ENCODE measurements at places on chromosomes 11 and 22. TPM values are rescaled to one million over a fixed set of nuclear protein-coding genes. Genes with fewer than 3 reads are reported as not detected.
A peak's percentile ranks its signal among the peaks of the same experiment; 100 is the strongest.

The MFRP gene
- not detected for total RNA-seq

The GAS2 gene
- 28.5 TPM for total RNA-seq

The WT1 gene
- total RNA-seq = not detected

The OR8G1 gene
- not detected for total RNA-seq

The TRPM5 gene
- 0.05 TPM for total RNA-seq

DNA sequence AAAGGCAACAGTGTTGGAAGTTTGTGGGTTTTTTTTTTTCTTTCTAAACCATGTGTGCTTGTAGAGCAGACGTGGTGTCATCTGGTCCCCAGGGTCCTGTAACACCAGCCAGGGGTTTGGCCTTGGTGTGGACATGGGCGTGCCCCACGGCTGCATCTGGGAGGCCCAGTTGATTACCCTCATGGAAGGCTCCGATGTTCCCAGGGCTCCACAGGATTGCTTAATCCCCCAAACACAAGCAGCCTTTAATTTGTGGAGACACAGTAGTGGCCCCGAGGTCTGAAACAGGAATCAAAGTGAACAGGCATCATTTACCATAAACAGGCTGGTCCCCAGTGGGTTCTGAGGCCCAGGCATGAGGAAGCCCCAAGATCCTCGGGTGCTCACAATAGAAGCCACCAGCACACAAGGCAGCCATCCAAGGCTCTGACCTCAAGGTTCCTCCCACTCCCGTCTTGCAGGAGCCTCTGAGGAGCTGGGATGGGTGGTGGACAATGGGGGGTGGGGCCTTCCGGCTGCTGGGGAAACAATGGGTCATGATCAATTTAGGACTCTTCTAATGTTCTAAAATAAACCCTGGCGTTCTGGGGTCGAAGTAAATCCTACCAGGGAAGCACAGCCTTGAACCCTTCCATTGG is 115.0 kb upstream of the CD82 start:
- DNase-seq = no peak

DNA sequence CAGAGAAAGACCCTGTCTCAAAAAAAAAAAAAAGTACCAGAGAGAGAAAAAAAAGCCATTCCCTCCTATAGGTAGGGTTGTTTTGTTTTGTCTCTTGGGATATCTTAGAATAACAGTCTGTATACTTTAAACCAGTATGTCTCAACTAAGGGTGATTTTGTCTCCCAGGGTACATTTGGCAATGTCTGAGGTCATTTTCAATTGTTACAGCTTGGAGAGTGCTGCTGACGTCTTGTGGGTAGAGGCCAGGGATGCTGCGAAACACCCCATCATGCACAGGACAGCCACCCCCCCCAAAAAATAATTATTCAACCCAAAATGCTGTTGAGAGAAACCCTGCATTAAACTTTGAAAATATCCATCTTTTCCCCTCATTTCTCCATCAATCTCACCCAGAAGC is 56.1 kb upstream of the CRTAM start:
- no peak for DNase-seq

DNA sequence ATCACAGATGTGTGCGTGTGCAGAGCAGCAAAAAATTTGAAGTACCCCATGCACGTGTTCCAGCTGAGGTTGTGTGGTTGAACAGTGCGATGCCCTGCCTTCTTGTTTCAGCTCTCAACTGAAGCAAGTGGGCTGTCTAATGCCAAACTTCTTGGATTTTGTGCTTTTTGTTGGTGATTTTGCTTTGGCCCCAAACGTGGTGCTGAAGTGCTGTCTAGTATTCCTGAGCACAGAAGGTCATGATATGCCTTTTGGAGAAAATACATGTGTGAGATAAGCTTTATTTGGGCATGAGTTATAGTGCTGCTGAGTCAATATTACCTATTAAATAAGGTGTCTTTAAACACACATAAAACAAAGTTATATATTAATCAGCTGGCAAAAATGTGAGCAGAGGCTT is 14.1 kb downstream of the YDJC start:
- DNase-seq = no peak

GRCh38 chr11:9899676-9900075 is 235.8 kb downstream of the SWAP70 start:
- DNase-seq = no peak

- no peak for DNase-seq
Measured at GRCh38 chr11:26350002-26350401, 18.1 kb downstream of the ANO3 start.

DNA sequence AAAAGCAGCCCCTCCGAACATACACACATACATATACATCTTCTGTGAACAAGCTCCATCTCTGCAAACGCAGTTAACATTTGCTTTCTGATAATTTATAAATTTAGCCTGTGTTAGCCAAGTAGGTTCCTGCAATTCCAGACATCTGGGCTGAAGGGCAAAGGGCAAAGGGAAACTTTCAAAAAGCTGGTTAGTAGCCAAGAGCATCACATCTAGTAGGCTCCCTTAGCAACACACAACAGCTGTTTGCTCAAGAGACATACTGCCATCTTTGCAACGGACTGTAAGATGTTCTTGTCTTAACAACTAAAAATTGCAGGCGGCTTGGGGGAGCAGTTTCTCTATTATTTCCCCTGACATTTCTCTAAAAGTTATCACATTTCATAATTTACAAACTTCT is 134.9 kb downstream of the RBFOX2 start:
- DNase-seq = no peak

DNA sequence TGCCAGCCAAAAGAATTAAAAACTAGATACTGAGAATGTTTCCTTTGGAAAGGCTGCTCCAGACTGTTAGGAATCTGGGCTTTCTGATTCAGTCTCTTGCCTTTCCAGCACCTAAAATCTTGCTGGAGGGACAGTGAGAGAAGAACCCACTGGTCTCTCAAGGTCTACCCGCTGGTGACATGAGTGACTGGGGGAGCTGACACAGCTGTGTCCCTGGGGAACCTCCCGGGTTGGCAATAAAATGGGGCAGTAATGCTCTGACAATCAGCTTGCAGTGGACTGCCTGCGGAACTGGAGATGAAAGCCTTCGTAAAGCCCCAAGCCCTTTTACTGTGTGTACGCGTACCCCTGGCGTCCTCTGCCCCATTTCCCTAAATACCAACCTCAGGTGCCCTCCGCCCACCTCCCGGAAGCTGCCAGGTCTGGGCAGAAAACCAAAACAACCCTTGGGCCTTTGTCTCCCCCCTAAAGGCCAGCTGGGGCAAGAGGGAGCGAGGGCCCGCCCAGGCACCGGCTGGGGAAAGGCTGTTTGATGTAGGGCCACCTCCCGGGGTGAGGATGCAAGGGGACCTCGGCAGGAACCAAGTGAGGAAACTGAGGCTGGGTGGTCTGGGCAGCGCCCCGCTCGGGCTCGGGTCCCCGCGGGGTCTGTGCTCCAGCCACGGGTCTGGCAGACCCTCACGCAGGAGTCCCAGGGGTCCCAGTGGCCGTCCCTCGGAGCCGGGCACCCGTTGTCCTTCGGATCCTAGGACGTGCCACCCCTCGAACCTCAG is 741 bp downstream of the CARS1 start:
- no peak for DNase-seq

DNA sequence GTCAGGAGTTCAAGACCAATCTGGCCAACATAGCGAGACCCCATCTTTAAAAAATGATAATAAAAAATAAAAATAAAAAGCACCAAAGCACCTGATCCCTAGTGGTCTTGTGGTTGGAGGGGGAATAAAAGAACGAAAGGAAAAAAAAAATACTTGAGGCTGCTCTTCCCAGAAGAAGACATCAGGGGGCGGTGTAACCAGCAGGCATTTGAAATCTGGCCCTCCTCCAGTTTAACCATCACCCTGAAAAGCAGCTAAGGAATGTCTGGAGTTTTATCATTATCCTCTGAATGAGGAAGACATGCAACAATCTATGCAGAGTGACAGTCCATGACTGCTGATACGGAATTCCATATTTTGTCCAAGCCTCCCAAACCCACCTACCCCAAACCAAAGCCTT is 5.6 kb upstream of the KCTD17 start:
- DNase-seq = no peak

DNA sequence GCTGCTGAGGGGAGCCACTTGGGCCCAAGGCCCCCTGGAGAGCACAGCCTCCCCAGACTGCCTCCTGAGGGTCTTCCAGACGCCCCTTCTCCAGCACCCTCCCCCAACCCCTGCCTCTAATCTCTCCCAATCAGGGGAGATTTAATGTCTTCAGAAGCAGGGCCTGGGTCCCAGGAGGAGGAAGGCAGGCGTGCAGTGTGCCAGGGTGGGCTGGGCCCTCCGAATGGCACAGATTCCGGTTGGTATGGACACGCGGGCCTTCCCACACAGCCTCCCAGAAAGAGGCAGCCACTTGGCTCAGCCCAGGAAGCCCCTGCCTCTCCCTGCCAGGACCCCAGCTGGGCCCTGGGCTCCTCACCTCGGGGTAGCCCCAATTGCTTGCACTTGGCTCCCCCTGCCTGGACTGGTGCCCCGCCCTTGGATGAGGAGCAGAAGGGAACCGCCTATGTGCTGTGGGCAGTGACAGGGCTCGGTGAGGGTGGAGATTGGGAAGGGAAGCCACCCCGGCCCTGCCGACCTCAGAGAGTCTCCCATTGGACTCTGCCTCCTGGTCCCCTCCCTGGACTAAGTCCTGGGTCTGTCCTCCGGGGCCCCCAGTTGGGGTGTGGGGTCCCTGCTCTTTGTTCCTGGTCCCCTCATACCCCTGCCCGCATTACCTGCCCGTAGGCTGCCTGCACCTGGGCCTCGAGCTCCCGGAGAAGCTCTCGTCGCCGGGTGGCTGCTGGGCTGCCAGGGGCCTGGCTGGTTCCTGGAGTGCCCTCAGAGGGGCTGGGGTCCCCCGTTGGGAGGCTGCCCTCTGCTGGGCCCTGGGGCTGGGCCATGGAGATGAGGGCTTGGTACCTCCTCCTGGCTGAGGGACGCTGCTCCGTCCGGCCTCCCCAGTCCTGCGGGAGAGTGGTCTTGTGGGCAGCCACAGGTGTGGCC is 572 bp upstream of the CABP2 start:
- DNase-seq = no peak

DNA sequence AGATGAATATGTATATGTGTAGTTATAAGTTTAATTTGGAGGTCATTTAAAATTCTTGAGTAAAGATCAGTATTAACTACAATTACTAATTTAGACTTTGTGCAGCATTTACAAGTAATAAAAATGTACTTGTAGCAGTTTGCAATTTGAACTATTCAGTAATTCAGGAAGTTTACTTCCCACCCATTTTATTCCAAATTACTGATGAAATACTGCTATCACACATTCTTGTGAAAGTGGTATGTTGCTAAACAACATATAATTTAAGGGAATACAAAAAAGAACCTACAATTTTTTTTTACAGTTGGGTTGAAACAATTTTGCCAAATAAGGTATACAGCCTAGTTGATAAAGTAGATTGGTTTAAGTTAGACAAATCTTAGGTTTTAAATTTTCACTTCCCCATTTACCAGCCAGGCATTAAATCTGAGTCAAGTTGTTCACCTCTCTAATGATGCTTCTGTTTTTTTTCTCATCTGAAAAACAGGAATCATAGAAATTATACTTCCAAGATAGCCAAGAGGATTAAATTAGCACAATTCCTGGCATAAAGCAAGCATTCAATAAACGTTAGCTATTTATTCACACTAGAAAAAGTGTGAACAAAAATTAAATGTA is 45.3 kb downstream of the ZBTB44 start:
- no peak for DNase-seq

DNA sequence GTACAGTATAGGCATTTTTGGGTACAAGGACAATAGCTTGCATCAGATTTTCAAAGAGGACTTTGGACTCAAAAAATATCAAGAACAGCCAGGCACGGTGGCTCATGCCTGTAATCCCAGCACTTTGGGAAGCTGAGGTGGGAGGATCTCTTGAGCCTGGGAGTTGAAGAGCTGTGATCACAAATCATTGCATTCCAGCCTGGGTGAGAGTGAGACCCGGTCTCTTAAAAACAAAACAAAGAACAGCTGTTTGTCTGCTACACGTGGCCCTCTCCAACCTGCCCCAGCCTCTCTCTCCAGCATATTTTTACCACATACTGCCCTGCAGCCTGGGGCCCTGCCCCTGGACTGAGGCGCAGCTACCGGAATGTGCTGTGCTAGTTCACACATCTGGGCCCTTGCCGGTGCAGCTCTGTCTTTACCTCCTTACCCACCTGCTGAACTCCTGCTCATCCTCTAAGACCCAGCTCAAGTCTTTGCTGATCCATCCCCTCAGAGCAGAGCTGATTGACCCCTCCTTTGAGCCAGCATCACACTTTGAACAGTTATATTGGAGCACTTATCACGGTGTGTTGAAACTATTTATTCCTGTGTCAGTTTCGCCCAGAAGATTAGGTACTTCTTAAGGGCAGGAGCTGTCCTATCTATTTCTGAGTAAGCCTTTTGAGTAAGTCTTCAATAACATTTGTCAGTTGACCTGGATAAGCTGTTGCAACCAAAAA is 29.4 kb downstream of the GRIK4 start:
- DNase-seq = no peak

- no peak for DNase-seq
Measured at GRCh38 chr22:32211011-32211410, 6.1 kb upstream of the RFPL2 start.

GRCh38 chr11:4804280-4804679 is at the start of gene OR52R1:
Gene OR52R1 (minus strand): TSS chr11:4804380. CDS start chr11:4804380, 0 bp downstream.
- DNase-seq = no peak

- no peak for DNase-seq
Measured at GRCh38 chr11:17197431-17197898, 10.3 kb downstream of the PIK3C2A start.

DNA sequence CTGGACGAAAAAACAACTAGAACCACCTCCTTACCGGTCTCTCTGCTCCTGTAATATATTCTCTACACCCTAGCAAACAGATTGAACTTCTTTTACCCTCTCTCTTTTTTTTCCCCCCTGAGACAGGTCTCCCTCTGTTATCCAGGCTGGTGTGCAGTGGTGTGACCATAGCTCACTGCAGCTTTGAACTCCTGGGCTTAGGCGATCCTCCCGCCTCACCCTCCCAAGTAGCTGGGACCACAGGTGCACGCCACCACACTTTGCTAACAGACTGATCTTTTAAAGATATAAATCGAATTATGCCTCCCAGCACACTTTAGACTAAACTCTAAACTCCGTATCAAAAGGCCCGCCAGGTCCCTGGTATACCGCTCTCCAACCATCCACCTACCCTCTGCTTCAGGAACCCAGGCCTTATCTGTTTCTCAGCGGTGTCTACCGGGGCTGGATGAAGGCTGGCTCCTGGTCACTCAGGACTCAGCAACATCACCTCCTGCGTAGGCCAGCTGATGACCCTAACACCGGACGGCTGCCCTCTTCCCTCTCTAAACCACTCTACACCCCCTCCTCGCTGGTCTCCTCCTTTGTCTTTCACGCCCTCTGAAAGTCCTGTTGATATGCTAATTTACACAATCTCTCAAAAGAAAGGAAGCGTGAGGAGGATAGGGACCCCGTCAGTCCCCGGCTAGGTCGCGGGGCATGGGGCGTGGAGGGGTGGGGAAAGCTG is 745 bp downstream of the C22orf39 start:
- DNase-seq = peak; percentile 49

Data from liver (tissue), 10 donors.